ENCODE measurements at places on chromosomes 3 and 15.

- no peak for DNase-seq
Observed at GRCh38 chr3:126469479-126469878, 6.2 kb downstream of the ZXDC start.

GRCh38 chr3:15347737-15348110 lies 15.3 kb upstream of the SH3BP5 start:
- DNase-seq: no peak

- no peak for DNase-seq
Observed at GRCh38 chr3:184642631-184643285, 69.1 kb downstream of the MAGEF1 start.

DNA sequence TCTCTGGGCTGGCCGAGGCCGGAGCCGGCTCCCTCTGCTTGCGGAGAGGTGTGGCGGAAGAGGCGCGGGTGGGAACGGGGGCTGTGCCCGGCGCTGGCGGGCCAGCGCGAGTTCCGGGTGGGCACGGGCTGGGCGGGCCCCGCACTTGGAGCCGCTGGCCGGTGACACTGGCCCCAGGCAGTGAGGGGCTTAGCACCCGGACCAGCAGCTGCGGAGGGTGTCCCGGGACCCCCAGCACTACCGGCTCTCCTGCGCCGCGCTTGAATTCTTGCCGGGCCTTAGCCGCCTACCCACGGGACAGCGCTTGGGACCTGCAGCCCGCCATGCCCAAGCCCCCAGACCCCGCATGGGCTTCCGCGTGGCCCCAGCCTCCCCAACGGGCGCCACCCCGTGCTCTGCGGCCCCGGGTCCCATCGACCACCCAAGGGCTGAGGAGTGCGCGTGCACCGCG lies 736.3 kb upstream of the ARRDC4 start:
- peak; percentile 43 for DNase-seq

DNA sequence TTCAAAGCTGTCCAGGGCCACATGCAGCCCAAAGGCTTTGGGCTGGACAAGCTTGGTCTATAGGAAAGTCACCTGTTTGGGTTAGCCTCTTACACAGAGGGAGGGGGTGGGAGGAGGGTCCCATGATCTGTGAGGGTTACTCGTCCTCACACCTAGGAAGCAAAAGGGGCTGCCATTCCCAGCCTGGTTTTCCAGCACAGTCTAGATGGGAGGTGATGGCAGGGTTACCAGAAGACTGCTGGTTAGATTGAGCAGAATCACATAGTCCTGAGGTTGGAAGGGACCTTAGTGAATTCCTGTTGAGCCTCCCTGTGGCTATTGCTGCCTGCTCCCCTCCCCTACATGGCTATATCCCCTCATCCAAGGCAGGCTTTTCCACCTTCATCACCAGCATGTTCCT lies 101.8 kb downstream of the SEMA5B start:
- no peak for DNase-seq

DNA sequence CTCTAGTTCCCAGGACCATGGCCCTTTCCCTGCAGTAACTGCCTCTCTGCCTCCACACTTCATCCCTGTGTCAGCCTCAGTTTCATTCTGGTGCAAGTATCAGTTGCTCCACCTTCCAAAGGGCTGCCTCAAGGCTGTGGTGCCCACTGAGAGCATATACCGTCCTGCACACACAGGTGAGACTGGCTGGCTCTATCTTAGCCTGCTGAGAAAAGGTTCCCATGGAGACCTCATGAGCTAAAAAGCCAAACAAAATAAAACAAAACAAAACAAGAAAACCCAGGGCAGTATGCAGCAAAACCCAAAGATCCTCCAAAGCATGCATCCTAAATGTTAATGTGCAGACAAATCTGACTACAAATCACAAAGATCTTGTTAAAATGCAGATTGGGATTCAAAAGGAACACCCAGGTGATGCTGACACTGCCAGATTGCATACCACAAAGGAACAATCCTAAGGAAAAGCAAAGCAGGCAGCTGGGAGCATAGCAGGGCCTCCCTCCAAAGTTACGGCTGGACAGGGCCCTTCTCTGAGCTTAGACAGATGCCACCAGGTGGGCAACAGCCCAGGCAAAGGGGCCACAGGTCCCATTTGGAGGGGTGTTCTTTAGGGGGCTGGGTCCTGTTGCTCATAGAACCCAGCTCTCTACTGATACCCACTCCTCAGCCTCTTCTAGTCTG lies 76.3 kb upstream of the SLCO2A1 start:
- no peak for DNase-seq

DNA sequence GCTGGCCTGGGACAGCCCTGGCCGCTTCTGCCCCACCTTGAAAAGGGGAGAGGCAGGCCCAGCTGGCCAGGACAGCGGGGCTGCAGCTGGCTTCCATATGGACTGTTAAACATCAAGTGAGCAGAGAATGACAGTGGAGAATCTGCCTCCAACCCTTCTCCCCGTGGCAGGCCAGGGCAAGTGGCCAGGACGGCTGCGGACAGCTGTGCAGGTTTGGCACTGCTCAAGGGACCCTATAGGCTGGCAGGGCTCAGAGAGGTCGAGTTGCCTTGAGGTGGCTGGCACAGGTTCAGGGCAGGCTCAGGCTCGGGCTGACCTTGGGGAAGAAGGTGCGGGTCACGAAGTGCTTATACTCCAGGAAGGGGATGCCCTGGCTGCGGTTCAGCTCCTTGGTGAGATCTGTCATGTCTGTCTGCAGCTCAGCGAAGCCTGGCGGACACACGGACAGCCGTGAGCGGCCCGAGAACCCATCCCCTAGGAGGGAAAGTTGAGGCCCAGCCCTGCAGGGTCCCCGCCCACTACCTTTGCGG lies 24.3 kb downstream of the H1-8 start:
- DNase-seq: peak; percentile 70

DNA sequence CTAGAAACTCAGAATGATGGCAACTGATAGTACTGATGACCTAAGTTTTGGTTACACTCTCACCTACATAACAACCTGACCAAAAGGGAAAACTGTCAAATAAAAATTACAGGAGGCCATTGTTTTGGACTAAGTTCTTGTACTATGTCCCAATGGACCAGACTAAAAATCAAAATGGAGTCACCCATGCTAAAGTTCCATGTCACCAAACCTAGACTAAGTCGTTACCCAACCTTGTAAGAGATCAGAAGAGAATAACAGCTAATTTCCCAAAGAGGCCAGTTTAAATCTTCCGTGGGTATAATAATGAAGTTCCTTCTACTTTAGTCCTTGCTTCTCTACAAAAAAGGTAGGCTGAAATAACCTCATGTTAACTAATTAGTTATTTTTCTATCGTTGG lies 12.3 kb downstream of the THOC7 start:
- DNase-seq: no peak

DNA sequence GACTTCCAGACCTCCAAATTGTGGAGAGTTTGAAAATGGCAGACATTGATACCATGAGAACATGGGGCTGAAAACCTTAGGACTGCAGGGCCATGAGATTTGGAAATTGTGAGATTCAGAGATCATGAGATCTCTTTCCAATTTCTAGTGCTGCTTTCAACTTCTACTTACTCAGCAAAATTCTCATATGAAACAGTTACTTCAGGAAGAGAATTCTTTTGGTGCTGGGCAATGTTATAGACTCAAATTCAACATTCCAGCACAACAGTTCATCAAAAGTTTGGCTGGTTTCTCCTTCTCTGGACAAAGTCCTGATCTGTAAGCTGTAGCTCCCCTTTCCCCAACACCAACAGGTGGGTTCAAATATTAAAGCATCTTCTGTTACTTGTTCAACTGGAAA lies 506.9 kb upstream of the NECTIN3 start:
- no peak for DNase-seq

DNA sequence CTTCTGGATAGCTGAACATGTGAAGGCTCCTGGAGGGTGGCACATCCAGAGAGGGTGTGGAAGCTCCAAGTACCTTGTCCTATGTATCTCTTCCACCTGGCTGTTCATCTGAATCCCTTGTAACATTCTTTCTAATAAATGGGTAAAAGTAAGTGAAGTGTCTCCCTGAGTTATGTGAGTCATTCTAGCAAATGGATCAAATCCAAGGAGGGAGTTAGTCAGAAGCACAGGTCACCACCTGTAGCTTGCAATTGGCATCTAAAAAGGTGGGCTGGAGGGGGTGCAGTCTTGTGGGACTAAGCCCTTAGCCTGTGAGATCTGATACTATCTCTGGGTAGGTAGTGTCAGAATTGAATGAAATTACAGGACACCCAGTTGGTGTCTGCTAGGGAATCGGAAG lies 71.0 kb downstream of the WWTR1 start:
- no peak for DNase-seq

DNA sequence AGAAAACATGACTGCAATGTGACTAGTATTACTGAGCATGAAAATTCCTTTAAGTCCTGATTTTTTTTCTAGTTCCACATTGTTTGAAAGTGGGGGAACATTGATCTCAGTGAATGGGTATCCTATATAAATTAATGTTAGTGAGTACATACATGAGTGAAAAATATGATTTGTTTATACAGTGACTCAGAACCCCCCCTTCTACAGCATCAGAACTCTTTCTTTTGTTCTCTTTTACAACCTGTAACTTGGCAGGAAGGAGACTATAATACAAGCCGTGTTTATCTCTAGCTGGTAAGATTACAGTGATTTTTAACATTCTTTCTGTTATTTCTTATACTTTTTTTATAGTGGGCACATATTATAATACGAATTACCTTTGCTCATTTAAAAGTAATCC lies 384.7 kb downstream of the PDCD6IP start:
- DNase-seq: no peak

DNA sequence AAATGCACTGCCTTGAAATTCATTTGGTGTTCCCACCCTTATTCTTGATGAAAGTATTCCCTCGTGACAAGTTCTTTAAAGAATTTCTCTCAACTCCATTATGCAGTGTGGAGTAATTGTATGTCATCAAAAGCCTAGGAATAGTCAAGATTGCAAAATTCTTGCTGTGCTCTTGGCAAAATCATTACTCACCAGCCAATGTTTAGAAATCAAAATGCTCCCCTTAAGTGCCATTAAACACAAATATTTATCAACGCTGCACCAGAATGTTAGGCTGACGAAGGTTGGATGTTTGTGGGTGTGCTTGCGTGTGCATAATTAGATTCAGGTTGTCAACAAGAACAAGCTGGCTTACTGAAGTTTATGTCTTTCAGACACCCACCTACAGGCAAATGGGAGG lies 40.5 kb downstream of the SST start:
- DNase-seq: no peak

DNA sequence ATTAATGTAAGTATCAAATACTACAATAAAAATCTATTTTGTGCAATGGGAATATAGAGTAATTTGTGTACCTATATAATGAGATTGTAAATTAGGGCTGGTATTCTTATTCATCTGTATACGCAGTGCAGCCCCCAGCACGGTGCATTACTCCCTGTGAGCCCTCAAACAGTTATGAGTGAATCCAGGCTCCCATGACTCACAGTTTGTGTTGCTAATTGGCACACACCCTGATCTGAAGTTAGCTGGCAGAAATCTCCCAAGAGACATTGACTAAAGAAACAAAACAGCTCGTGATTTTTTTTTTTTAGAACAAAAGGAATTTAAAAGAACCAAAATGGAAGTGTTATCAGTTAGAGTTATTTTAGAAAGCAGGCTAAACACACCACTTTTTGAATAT lies 15.7 kb downstream of the GK5 start:
- no peak for DNase-seq

DNA sequence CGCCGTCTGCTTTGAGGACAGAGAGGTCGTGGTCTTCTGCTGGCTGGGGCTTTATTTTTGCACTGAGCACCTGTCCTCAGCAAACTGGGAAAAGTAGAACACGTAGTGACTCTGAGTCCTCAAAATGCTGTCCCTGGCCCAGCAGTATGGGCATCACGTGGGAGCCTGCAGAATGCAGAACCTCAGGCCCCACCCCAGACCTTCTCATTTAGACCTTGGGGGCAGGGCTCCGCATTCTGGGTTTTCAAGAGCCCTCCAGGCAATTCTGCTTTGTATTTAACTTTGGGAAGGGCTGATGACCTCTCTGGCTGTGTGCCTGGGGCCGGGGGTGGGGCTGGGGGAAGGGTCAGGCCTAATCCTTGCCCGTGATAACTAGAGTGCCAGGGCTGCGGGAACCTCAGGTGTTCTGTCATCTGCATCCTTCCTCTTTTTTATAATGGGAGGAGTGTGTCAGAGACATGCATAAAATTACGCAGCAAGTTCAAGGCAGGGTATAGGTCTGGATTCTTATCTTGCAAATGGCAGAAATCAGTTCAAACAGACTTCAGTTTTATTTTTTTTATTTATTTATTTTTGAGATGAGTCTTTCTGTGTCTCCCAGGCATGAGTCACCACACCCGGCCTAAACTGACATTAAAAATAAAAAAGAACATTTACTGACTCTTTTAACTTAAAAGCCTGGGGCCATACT lies 11.1 kb downstream of the SLC6A6 start:
- no peak for DNase-seq

DNA sequence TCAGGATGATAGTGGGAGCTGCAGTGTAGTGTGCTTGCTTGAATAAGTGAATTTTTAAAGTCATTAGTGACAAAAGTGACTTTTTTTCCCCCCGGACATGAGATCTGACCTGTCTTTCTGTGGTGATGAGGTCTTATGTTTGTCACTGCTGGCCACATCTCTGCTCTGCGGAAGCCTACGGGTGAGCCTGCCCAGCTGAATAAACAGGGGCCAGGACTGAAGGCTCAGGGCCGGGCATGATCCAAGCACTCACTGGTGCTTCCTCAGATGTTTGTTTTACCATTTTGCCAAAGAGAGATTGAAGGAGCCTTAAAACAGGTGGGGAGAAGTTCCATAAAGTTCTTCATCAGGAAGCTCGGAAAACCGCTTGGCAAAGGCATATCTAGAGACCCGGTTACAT lies 35.0 kb downstream of the RPL39L start:
- no peak for DNase-seq

DNA sequence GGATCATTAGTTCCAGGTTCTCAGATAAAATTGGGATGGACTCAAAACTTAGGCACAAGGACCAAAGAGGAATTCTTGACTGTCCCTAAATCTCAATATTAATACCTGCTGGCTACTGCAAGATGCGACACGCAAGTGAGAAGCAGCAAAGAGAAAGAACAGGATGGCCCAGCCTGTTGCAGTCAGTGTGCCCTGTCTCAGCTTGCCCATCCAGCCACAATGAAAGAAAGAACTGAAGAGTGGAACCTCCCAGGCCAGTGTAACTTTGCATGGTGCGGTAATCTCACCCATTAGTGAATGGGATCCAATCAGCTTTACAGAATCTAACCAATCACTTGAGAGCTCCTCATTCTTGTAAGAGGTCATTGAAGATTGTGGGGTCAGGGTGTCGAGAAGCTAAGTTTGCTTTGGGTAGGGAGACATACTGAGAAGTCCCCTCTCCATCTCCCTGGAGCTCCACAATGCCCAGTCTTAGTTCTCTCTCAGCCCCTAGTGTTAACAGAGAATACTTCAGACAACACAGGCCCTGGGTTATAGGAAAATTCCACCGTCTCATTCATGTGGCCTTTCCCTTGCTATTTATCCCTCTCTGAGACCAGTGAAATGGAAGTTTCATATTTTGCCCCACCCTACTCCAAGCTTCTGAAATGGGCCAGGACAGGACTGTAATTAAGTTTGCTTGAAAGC lies 3.2 kb upstream of the SLC9A9 start:
- DNase-seq: no peak

- no peak for DNase-seq
Observed at GRCh38 chr15:89198934-89199333, 22.4 kb downstream of the RLBP1 start.

GRCh38 chr15:76440441-76440840 lies 103.9 kb downstream of the ISL2 start:
- no peak for DNase-seq

Data from right cardiac atrium (tissue), 5 donors.